ENCODE measurements at places on chromosomes 7 and 10.

GRCh38 chr7:32496052-32496813 is 944 bp downstream of the AVL9 start:
- DNase-seq = no peak

DNA sequence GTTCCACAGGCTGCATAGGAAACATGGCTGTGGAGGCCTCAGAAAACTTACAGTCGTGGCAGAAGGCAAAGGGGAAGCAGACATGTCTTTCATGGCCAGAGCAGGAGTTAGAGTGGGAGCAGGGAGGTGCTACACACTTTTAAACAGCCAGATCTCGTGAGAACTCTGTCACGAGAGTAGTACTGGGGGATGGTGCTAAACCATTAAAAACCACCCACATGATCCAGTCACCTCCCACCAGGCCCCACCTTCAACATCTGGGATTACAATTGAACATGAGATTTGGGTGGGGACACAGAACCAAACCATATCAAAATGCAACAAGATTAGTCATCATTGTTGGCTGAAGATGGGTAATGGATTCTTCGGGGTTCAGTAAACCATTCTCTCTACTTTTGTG is 65.4 kb upstream of the PDCD4 start:
- no peak for DNase-seq

DNA sequence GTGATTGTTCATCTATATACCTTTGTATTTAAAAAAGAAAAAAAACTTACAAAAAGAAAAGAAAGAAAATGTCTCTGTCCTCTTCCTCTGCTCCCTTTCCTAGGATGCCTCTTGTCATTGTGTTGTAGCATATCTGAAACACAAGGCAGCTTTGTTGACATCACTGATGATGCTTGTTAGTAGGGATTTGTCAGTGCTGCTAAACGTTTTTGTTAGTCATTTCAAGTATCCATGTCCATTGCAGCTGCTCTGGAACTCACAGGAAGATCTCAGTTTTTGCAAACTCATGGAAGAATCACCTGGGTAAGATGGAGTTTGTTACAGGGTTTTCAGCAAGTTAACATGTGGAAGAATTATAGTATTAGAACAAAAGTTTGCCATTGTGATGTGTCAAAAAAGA is 123.6 kb downstream of the CCSER2 start:
- DNase-seq = no peak

GRCh38 chr10:77648472-77648871 is 10.9 kb upstream of the KCNMA1 start:
- DNase-seq = no peak

DNA sequence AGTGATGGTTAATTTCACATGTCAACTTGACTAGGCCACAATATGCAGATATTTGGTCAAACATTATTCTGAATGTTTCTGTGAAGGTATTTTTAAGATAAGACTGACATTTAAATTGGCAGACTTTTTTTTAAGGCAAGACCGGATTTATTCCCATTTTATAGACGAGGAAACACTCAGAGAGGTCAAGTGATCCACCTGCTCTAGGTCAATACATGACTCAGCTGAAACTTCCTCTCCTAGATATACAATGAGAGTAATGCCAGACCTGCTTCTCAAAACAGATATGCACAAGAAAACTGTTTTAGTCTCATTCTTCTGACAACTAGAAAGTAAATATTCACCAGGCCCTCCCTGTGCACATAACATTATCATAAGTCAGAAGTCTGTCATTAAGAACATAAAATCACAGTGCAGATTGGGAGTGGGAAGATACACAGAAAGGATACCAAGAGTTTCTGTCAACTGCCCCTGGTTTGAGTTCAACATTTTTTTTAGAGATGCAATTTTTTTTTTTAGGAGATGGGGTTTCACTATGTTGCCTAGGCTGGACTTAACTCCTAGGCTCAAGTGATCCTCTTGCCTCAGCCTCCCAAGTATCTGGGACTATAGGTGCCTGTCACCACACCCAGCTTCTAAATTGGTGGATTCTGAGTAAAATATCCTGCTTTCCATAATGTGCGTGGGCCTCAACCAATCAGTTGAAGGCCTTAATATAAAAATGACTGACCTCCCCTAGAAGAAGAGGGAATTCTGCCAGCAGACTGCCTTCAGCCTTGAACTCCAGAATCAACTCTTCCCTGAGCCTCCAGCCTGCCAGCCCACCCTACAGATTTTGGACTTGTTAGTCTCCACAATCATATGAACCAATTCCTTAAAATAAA is 121.4 kb downstream of the ZFAND4 start:
- DNase-seq = no peak

DNA sequence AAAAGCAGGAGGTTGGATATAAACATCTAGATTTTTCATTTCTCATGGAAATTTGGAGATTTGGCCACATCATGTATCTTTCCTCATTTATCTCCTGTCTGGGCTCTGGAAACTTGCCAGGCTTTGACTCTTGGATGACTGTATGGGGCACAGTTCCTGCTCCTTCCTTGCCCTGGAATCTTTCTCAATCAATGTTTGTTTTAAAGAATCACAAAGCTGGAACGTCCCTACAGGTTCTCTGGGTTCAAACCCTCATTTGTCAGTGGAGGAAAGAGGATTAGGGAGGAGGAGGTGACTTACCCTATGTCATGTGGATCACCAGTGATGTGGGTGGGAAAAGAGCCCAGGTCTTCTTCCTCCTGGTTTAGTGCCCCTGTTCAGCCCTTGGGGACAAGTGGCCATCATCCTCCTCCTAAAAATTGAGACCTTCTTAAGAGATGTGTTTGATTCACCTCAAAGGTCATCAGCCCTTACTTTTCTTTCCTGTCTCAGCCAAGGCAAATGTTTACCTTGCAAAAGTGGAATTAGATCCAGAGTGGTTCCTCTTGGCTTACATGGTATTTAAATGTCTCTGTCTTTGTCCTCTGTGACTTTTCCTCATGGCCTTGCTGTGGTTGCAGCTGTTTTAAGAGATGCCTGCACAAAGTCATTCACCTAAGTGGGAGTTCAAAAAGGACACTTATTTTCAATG is 38.8 kb upstream of the PDZD8 start:
- no peak for DNase-seq

GRCh38 chr7:15720849-15721471 is 34.5 kb upstream of the MEOX2 start:
- no peak for DNase-seq

- no peak for DNase-seq
Measured at GRCh38 chr7:41328131-41328530, 374.8 kb downstream of the INHBA start.

- no peak for DNase-seq
Measured at GRCh38 chr7:1459920-1460820, 900 bp upstream of the MICALL2 start.

DNA sequence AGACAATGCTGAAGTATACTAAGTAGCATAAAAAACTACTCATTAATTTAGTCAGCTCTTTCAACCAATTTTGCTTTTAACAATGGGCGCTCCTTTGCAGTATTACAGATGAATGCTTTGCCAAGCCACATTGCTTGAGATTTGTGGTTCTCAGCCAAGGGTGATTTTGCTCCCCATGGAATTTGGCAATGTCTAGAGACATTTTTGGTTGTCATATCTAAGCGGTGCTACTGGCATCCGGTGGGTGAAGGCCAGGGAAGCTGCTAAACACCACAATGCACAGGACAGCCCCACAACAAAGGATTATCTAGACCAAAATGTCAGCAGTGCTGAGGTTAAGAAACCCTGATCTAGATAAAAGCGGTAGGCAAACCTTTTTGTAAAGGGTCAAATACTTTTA is 112.0 kb downstream of the UBE2H start:
- no peak for DNase-seq

DNA sequence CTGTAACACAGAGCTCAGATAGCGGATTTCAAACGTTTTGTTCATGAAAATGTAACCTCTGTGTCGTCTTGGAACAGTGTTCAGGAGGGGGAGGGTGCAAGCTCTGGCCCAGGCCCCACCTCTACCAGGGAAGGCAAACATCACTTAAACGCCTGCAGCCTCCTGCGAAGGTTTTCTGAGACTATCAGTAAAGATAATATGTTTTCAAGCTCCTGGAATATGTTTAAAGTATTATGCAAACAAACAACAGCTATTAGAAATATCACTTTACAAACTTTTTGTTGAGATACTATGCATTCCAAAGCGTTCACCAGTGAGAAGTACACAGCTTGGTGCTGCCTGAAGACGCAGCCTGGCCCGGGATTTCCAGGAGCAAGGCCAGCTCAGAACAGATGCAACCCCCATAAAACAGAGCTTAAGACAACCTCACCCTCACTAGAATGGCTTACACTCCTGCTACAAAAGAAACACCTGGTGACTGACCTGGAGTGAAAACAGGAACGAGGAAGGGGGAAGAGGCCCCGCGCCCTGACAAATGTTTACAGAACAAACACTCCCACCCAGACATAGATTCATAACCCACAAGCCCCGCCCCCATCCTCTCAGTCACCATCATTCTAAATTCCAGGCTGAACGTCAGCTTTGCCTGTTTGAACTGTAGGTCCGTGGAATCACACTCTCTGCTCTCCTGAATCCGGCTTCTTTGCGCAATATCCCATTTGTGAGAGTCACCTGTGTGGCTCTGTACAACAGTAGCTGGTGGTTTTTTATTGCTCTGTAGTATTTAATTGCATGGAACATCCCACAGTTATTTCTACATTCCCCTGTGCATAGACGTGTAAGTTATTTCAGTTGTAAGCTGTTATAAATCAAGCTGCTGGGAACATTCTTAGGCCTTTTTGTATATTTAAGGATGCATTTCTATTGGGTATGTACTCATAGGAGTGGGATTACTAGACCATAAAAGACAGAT is 155.0 kb downstream of the PTPRN2 start:
- peak; percentile 85 for DNase-seq

GRCh38 chr10:48251525-48252353 is 22.8 kb downstream of the FRMPD2 start:
- peak; percentile 28 for DNase-seq

GRCh38 chr10:61899069-61899531 is 2.4 kb upstream of the ARID5B start:
- DNase-seq = no peak

GRCh38 chr7:40753455-40753854 is 618.6 kb downstream of the SUGCT start:
- no peak for DNase-seq

GRCh38 chr7:16915405-16915804 is 33.6 kb upstream of the AGR3 start:
- no peak for DNase-seq
